ENCODE measurements at places on chromosomes 4 and X.

DNA sequence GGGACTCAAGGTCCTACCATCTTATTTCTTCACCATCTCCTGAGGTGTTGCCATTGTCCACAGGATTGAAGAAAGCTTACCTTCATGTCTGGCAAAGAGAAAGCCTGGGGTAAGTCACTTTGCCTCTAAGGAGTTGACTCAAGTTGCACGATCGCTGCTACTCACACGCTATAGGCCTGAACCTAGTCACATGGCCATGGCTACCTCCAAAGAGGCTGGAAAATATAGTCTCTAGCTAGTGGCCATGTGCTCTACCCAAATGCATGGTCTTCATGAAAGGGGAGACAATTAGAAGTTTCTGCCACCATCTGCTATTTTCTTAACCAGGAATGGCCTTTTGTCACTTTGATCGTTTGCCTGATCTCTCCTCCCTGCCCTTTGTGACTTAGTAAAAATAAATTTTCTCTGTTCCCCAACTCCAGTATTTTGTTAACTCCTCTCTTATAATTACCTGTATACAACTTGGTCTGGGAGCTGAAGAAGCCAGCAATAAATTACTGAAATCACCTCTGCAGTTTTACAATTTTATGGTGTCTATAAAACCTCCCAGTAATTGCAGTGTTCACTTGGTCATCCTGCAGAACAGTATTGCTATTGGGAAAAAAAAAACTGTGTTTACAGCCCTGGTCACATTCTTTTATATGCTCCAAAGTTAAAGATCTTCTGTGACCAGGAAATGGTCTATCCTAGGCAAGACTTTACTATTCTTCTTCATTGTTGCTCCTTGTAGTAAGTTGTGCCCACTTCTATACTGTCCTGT, 126.7 kb upstream of the TSPAN5 start:
- DNase-seq, result no peak

- no peak for DNase-seq
Observed at GRCh38 chr4:110628663-110629213, 5.9 kb upstream of the PITX2 start.

DNA sequence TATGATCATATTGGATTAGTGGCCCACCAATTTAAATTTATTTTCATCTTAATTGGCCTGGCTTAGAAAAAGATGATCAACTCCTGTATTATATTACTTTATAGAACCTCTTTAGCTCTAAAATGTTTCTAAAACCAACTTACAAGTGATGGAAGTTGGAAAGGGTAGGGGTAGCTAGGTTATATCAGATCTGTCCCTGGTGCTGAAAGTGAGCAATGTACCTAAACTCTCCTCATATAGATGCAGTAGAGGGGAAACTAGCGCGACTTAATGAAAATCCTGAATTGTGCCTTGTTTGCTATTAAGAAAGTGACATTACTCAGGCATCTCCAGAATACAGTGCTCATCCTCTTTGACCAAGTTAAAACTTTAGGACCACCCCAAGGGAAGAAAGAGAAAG, 7.5 kb upstream of the PTCHD1 start:
- no peak for DNase-seq

- DNase-seq, result peak; percentile 45
Observed at GRCh38 chrX:51802917-51803688, 59.9 kb downstream of the GSPT2 start.

- no peak for DNase-seq
Observed at GRCh38 chr4:152968806-152969394, 32.8 kb downstream of the FHDC1 start.

Measured in NCI-H2029 (cell line).